ENCODE measurements at places on chromosomes 6 and 20.

DNA sequence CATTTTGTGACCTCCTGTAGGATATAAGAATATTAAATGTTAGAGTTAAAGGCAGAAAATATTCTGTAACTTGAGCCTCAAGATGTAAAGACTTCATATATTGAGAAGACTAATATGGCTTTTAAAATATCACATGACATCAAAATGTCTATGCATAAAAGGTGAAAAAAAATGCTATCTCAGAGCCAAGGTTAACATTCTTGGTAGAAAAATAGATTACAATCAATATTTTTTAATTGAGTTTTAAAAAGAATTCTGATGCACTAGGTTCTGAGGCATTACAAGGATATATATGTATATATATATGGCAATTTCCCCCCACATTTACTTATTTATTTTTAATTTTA, 46.2 kb upstream of the RAB23 start:
- no peak for DNase-seq

GRCh38 chr6:306641-307061, 14.4 kb downstream of the DUSP22 start:
- DNase-seq, result no peak

DNA sequence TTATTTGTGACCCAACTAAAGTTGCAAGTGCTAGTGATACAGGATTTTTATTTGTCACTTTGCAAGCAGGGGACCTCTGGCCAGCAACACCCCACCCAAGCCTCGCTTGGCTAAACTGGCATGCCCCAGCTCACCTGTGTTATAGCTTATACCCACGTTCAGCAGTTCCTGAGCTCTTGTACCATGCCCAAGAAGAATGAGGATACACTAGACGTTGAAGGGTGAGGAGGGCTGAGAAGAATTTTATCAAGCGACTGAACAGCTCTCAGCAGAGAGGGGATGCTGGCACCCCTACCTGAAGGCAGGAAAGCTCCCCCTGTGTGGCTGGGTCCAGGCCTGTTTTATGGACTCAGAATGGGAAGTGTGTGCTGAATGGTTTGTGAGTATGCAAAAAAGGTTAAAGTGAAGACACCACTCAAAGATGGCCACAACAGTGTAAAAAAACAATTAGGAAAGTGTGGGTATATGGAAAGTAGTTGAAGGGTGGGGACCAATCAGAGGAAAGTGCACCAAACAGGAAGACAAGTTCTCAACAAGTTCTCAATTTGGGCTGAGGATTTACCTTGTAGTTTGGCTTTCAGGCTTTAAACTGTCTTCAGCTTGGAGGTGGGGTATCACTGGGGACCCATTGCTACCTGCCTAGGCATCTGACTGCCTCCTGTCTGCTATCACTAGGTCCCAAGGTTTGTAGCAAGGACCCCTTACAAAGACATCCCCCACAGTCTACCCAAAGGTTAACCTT, 15.0 kb downstream of the BTN2A1 start:
- DNase-seq, result no peak

GRCh38 chr6:141153563-141153962, 979.2 kb upstream of the GJE1 start:
- no peak for DNase-seq

- no peak for DNase-seq
Measured at GRCh38 chr6:40960742-40961430, 78.1 kb downstream of the UNC5CL start.

- no peak for DNase-seq
Measured at GRCh38 chr6:125670568-125670967, 78.9 kb upstream of the HEY2 start.

GRCh38 chr20:16533502-16533901, 39.7 kb downstream of the KIF16B start:
- no peak for DNase-seq

GRCh38 chr6:131215219-131215618, 80.0 kb downstream of the AKAP7 start:
- no peak for DNase-seq

DNA sequence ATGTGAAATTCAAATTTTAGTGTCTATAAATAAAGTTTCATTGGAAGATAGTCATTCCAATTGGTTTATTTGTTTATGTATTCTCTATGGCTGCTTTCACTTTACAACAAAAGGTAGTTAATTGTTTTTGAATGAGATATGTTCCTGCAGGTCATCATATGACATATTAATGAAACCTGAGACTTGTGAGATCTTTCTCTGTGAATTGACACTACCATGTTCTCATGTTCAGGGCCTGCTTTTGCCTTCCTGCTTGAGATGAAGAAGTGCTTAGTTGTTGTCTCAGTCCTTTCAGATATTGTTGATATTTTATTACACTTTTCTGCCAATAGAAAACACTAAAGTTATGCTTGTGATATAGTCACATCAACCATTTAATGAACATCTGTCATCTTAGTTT, 132.5 kb downstream of the UTRN start:
- DNase-seq, result peak; percentile 70

DNA sequence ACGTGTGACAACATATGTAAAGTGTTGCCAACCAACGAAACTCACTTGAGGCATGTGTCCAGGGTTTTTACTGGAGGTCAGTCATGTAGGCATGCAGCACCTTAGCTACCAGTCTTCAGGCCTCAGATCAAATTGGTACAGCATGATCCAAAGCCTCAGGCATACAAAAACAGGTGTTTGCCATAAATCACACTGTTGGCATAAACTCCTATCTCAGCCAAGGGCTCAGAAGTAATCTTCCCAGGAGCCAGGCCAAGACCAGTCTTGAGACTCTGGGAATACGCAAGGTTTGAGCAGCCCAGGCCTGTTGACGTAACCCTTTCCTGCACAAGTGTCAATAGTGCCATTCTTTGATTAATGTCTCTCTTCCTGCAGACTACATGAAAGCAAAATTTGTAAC, 163.5 kb downstream of the PRL start:
- DNase-seq, result no peak

Measured in iris pigment epithelial cell (primary cell).